NCI-H1048 (cell line): ENCODE measurements at places on chromosomes 3 and 15.

DNA sequence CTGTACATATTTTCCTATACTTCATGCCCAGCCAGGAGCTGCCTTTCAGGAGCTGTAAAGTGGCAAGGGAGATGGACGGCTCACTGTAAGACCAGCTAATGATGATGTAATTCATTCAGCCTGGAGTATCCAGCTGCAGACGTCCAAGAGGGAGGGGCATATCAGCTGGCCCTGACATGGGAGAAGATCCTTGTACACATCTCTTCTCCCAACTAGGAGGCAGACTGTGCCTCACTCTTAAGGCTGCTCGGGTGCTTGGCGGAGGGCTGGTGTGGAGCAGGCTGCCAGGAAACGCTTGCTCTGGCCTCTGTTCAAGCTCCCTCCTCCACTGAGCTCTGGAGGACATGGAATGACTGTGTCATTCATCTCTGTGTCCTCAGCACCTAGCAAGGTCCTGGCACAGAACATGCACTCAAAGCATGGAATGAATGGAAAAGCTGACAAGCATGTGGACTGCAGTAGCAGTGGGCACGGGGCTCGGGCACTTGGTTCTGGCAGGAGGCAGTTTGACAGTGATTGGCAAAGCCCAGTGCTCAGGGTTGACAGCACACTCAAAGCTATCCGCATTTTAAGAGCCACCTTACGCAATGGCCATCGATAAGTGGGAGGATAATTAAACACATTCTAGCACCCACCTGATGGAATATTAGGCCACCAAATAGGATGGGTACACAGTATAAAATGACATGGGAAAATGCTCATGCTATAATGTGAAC lies 72.4 kb downstream of the TBC1D2B start:
- DNase-seq = no peak

- DNase-seq = no peak
Observed at GRCh38 chr3:119831022-119831421, 49.1 kb downstream of the NR1I2 start.

DNA sequence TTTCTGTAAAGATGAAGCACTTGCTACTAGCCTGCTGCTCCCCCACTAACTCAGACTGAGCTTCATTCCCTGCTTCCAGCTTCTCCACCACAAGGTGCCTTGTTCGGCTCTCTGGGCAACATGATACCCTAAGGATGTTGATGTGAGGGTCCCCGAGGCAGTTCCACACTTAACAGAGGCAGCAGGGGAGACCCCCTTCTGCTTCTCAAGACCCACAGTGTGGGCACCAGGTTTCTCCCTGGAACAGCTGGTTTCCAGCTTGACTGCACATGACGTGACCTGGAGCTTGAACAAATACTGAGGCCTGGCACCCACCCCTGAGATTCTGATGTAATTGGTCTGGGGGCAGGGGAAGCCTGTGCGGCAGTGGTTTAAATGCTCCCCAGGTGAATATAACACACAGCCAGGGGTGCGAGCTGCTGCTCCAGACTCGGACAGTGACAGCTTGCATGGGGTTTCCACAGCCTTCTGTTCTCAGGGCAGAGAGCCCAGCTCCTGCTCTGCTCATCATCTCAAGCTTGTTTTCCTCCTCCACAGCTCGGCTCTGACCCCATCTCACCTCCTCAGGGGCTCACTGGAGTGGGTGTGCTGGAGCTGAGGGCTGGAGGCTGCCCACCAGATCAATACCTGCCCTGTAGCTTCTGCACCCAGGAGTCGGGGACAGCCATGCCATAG lies 95.0 kb upstream of the HACD2 start:
- DNase-seq = no peak

DNA sequence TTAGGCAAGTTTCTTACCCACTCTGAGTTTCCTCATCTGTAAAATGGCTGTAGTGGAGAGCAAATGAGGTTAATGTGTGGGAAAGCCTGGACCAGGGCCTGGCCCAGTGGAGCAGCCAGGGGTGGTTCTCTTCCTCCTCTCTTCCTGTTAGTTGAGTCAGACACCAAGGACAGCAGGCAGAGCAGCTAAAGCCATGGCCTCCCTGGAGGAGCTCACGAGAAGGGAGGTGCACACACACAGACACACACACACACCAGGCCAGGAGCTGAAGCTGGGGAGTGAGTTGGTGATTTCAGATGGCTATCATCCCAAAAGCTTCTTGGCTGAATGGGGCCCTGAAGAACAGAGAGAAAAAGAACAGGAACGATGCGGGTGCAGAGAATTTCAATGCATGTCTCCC lies 33.2 kb upstream of the TSPAN3 start:
- DNase-seq = no peak

GRCh38 chr3:30161375-30161774 lies 445.0 kb upstream of the TGFBR2 start:
- DNase-seq = no peak

GRCh38 chr3:185647880-185648210 lies 61.8 kb downstream of the SENP2 start:
- no peak for DNase-seq

- no peak for DNase-seq
Observed at GRCh38 chr3:51830836-51831385, 30.5 kb upstream of the IQCF2 start.

DNA sequence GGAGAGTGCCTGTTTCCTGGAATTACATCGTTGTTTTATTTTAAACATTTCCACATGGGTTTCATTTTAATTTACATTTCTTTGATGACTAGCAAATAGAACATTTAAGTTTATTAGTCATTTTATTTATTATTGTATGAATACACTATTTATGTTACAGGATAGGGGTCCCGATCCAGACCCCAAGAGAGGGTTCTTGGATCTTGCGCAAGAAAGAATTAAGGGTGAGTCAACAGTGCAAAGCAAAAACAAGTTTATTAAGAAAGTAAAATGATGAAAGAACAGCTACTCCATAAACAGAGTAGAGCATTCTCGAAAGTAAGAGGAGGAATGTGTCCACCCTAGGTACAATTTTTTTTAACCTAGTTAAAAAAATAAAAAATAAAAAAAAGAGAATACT lies 539.5 kb downstream of the NAALADL2 start:
- no peak for DNase-seq

GRCh38 chr3:146780251-146780650 lies 175.1 kb upstream of the PLSCR5 start:
- no peak for DNase-seq
